ENCODE measurements at places on chromosomes 3 and 15.

- DNase-seq: peak; percentile 54
Observed at GRCh38 chr3:60079076-60079475, 1029.3 kb upstream of the CFAP20DC start.

GRCh38 chr15:90956274-90957030 is 1.8 kb downstream of the RCCD1 start:
- DNase-seq: peak; percentile 76

DNA sequence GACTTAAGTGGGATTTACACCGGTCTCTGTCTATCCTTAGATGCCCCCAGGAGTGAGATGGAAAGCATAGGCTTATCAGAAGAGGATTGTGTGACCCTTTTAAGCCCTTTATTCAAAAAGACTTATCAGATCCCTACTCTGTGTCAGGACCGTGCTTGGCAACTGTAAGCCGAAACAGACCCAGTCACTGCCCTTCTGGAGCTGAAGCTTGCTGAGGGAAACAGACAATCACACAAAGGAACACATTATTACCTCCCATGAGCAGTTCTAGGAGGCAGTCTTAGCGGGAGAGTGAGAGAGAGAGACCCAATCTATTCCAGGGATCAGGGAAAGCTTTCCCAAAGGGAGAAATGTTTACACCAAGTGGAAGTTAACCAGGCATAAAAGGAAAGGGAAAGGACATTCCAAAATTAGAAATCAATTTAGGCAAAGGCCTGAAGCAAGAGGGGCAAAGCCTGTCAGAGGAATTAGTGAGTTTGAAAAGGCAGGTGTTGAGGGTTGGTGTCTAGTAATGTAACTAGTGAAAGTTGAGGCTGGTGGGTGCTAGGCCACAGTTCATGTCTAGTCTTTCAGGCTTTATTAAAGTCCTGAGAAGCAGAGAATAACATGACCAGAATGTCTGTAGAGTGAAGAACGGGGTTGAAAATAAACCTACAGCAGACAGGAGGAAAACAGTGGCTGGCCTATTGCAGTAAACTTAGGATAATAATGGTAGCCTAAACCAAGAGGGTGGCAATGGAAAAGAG is 86.7 kb downstream of the THBS1 start:
- DNase-seq: no peak

DNA sequence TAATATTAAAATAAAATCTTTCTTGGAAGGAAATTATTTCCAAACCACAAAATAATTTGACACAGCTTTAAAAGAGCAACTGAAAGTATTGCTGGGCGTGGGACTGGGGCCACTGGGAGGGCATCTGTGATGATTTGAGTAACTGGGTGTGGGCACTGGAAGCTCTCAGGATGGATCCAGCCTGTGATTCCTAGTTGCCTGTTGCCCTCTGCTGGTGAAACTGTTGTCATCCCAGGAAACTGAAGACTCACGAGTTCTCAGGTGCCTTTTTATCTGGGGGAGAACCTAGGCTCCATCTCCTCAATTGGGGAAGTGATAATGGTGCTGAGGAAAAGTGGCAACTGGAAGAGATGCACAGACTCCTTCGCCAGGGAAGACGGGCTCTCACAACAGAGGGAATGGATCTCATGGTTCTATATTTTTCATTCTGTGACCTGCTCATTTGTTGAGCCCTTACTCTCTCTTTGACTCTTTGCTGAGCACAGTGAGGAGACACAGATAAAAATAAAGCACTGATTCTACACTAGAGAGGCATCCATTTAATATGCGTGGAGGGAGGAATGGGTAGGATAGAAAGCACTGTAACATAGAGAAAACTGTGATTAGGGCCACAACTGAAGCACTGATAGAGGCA is 61.6 kb downstream of the TPRG1 start:
- DNase-seq: peak; percentile 55

- no peak for DNase-seq
Observed at GRCh38 chr3:108966773-108967172, 13.1 kb upstream of the GUCA1C start.

DNA sequence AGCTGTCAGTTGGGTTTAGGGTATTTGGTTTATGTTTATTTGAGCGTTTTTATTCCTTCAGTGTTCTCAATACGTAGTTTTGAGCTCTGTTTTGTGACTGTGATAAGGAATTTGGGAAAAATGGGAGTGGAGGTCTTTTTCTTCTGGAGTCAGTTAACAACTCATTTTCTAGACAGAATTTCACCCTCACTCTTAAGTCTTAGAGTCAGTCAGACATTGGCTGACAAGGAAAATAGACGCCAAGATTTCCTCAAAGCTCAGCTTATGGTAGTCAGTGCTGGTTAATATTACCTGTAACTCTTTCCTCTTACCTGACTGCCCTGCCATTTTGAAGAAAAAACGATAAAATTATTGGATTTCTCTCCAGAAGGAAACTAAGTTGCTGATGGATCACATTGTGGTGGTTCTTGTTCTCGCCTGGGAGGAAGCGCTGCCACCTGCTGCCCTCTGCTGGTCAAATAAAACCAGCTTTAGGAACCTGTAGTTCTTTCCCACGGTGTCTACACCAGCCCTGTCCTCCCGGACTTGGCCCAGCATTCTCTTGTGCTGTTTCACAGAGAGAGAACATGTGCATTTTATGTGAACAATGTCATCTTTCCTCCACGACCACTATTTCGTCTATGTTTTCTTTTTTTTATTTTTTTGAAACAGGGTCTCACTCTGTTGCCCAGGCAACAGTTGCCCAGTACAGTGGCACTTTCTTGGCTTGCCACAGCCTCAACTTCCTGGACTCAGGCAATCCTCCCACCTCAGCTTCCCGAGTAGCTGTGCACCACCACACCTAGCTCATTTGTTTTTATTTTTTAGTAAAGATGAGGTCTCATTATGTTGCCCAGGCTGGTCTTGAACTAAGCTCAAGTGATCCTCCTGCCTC is 41.4 kb upstream of the UMPS start:
- DNase-seq: peak; percentile 81

- DNase-seq: no peak
Observed at GRCh38 chr3:122091602-122092295, 36.6 kb downstream of the CD86 start.

DNA sequence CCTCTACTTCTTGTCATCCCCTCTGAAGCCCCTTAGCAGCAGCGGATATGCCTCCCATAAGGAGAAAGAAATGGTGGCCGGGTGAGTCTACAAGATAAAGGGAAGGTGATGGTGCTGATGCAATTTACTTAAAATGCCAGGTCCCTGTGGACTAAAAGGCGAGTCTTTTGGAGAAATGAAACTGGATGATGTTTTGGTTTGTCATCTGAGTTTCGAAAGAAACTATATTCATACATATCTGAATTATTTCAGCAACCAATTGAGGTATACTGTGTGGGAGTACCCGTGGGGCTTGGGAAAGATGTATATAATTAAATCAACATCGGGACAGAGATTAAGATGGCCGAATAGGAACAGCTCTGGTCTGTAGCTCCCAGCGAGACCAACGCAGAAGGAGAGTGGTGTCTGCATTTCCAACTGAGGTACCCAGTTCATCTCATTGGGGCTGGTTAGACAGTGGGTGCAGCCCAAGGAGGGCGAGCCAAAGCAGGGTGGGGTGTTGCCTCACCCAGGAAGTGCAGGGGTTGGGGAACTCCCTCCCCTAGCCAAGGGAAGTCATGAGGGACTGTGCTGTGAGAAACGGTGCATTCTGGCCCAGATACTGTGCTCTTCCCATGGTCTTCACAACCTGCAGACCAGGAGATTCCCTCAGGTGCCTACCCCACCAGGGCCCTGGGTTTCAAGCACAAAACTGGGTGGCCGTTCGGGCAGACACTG is 210.6 kb upstream of the CHRM5 start:
- no peak for DNase-seq

DNA sequence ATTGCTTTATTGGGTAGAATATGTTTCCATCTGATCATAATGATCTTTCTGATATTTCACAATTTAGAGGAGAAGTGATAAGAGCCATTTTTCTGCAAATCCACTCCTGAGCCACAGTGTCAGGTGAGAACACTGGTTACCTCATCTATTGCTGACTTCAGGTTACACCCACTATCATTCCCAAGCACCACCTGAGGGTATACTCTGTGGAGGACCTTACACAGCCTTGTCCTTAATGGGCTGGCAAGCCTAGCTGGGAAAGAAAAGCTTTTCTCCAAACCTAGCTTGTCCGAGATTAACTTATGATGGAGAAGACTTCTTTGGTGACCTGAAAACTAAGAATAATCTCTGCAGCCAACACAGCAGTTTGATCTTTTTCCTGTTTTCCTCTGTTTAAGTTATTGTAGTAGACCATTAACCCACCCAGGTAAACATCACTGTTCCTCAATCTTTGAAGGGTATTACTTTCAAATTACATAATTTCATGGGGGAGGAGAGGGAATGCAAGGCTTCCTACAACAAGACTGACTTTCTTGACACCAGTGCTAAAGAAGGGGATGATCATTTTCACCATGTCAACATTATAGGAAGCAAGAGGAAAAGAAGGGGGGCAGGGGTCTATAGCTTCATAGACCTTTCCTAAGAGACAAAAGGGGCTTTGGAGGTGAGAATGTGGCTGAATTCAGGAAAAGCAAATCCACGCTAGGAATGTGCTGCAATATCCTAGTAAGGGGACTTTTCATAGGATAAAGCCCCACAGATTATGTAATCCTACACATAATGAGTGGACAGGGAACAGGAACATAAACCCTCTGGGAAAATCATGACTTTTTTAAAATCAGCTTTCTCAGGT is 1.7 kb downstream of the NCEH1 start:
- DNase-seq: no peak

GRCh38 chr15:61689067-61689466 is 371.2 kb downstream of the VPS13C start:
- DNase-seq: no peak

DNA sequence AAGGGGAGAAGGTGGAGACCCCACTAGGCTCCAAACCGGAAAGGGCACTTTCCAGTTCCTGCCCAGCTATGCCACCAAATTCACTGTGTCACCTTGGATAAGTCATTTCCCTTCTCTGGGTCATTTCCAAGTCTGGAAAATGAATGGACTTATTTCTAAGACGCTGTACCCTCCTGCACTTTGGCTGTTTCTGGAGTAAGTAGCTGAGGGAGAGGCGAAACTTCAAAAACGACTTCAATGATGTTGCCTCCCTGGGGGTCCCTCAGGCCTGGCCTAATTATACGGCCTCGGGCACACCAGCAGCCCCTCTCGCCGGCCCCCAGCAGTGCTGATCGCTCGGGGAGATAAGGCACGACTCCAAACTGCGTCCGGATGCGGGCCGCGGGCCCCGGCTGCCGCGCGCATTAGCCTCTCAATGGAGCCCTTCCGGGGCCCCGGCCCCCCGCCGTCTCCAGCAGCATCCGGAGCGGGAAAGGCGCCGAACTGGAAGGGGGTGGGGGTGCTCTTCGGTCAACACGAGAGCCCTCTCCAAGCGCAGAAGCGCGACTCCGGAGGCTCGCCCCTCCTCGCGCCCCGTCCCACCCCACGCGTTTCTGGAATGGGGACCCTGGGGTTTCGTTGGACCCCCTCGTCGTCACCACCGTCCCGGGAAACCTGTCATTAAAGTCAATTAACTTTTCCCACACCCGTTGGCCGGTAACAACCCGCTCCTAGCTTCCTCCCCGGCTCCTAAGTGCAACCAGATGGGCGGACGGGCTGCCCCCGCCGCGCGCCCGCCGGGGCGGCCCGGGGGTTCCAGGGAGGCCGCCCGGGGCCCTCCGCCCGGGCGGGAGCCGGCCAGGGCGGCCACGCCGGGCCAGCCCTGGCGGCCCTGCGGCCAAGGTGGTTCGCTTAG is 4.8 kb downstream of the HES1 start:
- DNase-seq: peak; percentile 58

DNA sequence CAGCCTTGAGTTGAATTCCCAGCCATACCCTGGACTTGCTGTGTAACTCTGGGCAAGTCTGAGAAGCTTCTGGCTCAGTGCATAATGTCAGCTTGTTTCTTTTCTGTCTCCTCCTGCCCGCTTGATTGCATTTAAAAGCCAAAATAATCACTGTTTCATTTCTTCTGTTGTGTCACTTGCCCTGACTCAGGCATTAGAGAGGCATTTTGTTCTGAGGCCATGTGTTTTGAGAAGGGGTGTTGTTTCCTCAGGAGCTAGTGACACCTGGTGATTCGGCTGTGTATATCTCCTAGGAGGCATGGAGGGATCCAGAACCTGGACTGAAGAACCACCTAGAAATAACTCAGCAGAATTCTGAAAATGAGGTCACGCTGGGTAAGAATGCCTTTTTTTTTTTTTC is 16.0 kb downstream of the WDR73 start:
- DNase-seq: no peak

- DNase-seq: no peak
Observed at GRCh38 chr3:24242012-24242698, 252.5 kb downstream of the THRB start.

- DNase-seq: no peak
Observed at GRCh38 chr3:13570391-13571194, 21.7 kb downstream of the FBLN2 start.

DNA sequence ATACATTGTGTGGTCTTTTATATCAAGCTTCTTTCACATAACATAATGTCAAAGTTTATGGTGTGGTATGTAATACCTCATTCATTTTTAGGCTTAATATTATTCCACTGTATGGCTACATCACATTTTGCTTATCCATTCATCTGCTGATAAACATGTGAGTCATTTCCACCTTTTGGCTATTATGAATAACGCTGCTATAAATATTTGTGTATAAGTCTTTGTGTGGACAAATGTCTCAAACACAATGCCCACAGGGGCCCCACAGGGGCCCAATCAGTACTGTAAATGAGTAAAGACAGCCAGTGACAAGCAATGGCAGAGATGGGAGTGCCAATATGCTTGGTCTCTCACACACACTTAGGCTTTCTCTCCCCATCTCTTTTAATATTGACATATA is 54.2 kb downstream of the PIK3R4 start:
- no peak for DNase-seq

- DNase-seq: no peak
Observed at GRCh38 chr3:1734494-1735122, 364.1 kb upstream of the CNTN4 start.

DNA sequence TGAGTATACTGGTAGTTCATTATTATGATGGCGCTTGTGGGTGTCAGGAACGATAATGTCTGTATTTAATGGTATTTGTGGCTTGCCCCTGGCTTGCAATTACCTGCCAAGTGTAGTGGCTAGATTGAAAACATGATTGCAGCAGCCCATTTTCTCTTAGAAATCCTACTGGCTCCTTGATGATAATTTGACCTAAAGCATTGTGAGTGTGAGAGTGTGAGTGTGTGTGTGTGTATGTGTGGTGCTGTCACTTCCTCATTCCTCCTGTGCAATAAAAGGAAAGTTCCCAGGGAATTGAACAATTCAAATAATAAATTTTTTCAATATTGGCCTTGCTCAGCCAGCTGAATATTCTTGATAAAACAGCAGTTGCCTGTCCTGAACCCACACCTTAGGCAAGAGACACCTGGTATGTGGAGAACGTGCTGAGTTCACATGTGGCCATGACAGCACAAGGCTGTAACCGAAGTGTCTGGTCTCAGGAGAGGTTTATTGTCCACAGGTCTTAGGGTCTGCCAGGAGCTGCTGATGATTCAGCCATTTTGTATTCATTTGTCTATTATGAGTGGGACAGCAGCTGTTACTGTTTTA is 193.3 kb downstream of the CD47 start:
- DNase-seq: no peak

GRCh38 chr15:78921940-78922339 is 22.9 kb downstream of the CTSH start:
- DNase-seq: no peak

- DNase-seq: no peak
Observed at GRCh38 chr3:14750650-14751049, 68.1 kb upstream of the FGD5 start.

All from stimulated activated CD4-positive, alpha-beta T cell treated with anti-CD3 and anti-CD28 coated beads, Interleukin-15, amount 100 ng/mL, for 24 hours (primary cell).